ENCODE measurements at places on chromosomes 2 and 18.

DNA sequence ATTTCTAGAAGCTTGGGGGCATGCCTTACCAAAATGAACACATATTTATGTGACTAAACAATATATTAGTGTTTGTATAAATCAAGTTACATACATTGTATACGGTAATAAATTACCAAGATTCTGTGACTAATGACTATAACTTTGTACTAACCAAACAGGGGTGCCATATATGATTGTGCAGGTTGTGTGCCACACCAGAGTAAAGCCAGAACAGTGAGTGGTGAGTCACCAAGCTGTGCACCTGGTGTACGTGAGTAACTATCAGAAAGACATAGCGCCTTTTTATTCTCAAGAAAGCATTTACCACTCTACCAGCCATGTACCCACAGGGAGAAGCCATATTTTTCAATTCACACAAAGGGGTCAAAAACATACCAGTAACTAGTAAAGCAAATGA, 453.2 kb upstream of the PIK3C3 start:
- no peak for DNase-seq

- peak; percentile 32 for DNase-seq
Observed at GRCh38 chr2:172693037-172693436, 42.6 kb upstream of the RAPGEF4 start.

GRCh38 chr2:216991563-216991962, 131.7 kb upstream of the TNP1 start:
- no peak for DNase-seq

- no peak for DNase-seq
Observed at GRCh38 chr2:184534986-184535385, 63.3 kb upstream of the ZNF804A start.

DNA sequence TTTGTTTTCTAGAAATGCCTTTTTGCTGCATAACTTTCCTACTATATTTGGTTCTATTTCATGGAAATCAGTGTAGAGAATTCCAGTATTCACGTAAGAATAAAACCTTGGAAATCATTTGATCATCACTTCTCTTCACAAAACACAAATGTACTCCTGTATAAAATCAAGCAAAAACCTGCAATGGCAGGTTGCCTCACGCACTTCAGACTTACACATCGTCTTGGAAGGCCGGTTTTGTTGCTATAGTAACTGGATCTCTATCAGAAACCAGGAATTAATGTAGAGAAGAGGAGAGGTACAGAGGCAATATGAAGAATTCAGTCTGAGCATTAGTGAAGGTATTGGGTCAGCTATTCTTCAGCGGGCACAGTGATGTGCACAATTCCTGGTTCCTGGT, 370.7 kb upstream of the CYRIA start:
- DNase-seq: no peak

GRCh38 chr2:222433332-222434173, 9.2 kb downstream of the SGPP2 start:
- DNase-seq: peak; percentile 31

- DNase-seq: no peak
Observed at GRCh38 chr18:39480494-39481195, 1915.0 kb upstream of the CELF4 start.

- no peak for DNase-seq
Observed at GRCh38 chr2:96184188-96184587, 24.4 kb downstream of the STARD7 start.

GRCh38 chr2:129491308-129491707, 488.2 kb upstream of the RAB6C start:
- peak; percentile 23 for DNase-seq

GRCh38 chr2:22604136-22604535, 780.8 kb upstream of the KLHL29 start:
- no peak for DNase-seq

DNA sequence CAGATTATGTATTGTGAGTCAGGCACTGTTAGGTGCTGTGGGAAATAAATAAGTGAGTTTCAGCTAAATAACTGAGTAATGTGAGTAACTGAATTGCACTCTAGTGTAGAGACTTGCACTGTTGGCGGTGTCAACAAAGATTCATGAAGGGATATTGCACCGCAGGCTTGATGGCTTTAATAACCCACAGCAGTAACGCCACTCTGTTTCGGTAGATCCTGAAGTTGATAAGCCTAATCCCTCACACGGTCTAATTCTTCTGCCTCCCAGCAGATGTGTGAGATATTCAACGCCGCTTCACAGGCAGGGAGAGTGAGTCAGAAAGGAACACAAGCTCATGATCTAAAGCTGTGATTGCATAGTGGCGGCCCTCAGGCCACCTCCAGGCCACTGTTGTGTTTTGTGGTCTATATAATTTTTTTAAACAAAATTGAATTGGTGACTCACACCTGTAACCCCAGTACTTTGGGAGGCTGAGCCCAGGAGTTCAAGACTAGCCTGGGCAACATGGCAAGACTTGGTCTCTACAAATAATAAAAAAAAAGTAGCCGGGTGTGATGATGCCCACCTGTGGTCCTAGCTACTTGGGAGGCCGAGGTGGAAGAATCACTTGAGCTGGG, 94.3 kb downstream of the LIPG start:
- DNase-seq: no peak

DNA sequence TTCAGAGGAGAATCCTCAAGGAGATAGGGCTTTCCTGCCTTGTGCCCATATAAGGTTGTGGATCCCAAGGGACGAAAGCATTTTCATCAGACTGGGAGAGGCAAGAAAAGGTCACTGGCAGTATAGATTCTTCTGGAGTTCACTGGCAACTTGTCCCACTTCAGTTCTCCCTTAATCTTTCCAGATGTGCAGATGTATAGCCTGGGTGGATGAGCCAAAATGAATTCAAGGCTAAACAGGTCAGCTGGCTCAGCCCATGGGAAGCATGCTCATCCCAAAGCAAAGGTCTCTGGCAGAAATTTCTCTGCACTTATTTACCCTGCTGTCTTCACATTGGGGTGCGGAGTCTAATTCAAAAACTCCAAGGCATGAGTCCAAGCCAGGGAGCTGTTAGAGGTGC, 148.9 kb upstream of the TNP1 start:
- no peak for DNase-seq

DNA sequence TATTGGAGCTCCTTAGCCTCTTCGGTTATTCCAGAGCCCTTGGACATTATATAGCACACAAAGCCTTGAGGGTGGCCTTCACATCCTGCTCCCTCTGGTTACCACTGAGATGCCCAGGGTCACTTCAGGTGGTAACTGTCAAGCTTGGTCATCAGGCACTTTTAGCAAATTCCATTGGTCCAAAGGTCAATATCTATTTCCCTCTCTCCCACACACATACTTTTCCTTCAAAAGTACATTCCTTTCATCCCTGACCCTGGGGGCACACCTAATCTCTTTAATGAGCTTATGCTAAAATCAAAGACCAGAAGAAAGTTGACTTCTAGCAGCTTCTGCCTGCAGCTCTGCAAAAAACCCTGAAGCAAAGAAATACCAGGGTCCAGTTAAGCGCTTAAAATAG, 172.0 kb upstream of the NRP2 start:
- DNase-seq: no peak

- DNase-seq: no peak
Observed at GRCh38 chr2:232162187-232162586, 200.7 kb downstream of the DIS3L2 start.

DNA sequence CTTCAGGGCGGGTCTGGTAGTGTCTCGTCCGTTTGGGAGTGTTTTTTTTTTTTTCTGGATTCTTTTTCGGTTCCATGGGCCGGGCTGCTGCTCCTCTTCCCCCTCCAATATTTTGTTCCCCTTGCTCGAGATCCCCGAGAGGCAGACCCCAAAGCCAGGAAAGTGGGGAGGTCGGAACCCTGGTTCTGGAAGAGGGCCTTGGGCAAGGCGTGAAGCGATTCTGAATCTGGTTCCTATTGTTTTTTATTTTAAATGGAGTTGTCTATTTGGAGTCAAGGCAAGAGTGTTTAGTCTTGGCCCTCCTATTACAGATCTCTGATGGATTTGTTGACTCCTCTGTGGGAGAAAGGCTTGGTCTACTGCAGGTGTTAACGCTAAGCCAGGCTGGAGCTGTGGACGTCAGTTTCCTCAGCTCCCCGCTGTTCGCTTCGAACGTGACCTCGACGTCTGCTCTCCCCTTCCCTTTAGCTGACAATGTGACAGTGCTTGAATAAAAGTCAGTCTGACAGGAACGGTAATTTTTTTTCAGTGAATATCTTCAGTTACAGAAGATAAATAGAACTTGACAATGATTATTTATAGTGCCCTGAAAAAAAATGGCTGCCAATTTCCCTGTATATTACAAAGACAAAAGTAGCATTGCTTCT, 683 bp upstream of the DNAJC27 start:
- DNase-seq: peak; percentile 36

DNA sequence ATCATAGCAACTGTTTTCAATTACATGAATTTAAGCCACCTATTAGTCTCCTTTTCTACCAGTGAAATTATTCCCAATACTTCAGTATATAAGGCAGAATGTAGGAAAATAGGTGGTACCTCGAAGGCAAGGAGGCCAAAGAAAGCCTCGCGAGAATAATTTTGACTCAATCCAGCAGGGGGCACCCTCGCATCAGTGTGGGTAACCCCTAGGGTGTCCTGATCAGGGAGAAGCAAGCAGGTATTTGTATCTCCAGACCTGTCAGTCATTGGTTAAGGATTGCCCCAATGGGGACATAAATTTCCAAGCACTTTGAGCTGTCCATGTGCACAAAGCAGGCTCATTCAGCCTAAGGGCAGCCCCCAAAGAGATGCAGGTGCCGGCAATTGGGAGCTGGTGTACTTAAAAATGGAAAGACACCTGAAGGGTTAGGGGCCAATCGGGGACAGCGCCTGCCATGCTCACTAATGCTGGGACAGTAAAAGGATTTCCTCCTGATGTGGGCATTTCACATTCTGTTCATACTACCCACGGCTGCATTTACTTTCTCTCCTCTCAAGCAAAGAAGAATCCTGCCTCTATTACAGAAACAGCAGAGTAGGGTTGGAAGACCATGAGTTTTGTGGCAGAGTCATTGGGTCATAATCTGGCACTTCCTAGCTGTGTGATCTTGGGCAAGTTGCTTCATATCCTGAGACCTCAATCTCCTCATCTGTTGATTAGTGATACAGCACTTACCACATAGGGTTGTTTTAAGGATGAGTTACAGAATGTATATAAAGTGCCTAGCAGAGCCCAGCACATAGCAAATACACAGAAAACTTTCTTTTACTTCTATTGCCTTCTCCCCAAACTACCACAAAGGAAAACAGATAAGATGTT, 136.1 kb downstream of the ICOS start:
- peak; percentile 13 for DNase-seq

GRCh38 chr2:133942398-133942797, 311.5 kb upstream of the MGAT5 start:
- no peak for DNase-seq

- DNase-seq: no peak
Observed at GRCh38 chr2:16373341-16373740, 292.3 kb downstream of the CYRIA start.

GRCh38 chr18:74589811-74590210, 7.9 kb upstream of the ZNF407 start:
- DNase-seq: no peak

DNA sequence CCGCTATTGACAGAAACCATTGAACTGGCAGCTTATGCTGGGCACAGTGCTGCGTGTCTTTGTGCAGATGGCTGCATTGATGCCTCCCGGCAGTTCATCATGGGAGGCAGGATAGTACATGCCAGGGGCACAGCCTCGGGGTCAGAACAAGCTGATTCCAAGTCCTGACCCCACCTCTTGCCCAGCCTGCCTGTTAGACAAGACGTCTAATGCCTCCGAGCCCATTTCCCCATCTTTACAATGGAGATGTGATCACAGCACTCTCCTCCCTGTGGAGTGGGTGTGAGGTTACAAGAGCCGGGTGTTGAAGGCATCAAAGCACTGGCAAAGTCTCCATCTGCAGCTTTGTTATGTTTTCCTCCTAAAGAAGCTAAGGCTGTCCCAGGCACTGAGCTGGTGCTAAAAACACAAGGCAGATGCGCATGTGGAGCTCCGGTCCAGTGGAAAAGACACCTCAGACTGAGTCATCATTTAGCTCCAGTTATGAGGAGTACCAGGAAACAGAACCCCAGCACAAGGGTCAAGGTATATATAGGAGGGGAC, 125.7 kb upstream of the EPAS1 start:
- peak; percentile 16 for DNase-seq

DNA sequence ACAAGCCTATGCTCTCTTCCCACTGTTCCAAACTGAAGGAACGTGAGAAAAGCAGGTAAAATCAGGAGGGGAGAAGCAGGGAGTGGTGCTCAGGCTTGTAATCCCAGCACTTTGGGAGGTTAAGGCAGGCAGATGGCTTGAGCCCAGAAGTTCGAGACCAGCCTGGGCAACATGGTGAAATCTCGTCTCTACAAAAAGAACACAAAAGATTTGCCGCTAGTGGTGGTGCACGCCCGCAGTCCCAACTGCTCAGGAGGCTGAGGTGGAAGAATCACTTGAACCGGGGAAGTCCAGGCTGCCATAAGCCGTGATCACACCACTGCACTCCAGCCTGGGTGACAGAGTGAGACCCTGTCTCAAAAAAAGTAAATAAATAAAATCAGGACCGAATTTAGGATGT, 1.3 kb upstream of the TMSB10 start:
- DNase-seq: no peak

DNA sequence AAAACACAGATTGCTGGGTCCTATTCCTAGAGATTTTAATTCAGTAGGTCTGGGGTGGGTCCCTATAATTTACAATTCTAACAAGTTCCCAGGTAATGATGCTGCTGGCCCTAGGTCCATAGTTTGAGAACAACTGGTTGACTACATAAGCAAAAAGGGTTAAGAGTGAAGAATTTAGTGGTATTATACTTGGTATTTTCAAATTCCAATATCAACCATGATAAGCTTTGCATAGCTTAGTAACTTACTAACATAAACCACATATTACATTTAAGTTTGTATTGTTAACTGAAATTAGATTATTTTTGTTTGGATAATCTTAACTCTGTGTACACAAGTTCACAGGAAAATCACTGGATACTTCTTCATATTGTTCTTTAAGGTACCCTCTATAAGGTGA, 862.9 kb upstream of the ACVR2A start:
- DNase-seq: no peak

GRCh38 chr2:124025171-124025580, at the start of gene CNTNAP5:
TSS of gene CNTNAP5 (plus strand) at chr2:124025287. CDS start at chr2:124025651, 364 bp downstream.
- DNase-seq: peak; percentile 73

DNA sequence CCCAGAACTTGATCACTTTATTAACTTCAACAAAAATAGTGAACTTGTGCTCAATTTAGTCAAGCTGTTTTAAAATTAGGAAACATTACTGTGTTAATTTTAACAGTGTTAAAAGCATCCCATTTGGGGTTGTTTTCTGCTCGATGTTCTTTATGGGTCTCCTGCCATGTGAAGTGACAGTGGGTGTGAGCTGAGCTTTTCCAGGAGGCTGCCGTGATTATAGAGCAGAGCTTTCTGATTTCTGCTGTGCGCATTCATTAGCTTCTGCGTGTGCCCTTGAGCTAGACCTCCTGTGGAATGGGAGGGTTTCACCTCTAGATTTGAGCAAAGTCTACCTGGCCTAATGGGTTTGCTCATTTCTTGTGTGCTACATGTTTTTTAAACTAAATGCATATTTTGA, 121.5 kb downstream of the WDSUB1 start:
- DNase-seq: no peak

GRCh38 chr2:67070826-67071225, 326.3 kb upstream of the ETAA1 start:
- DNase-seq: no peak

Measured in mucosa of gallbladder (tissue), 1 donor.